ENCODE measurements at places on chromosomes 12 and 14. TPM values are rescaled to one million over a fixed set of nuclear protein-coding genes. Genes with fewer than 3 reads are reported as not detected.

Gene ARMH4
- 6.2 TPM for total RNA-seq

Gene PTPRB
- total RNA-seq = 34.6 TPM

Gene RAD9B
- 0.67 TPM for total RNA-seq

DNA sequence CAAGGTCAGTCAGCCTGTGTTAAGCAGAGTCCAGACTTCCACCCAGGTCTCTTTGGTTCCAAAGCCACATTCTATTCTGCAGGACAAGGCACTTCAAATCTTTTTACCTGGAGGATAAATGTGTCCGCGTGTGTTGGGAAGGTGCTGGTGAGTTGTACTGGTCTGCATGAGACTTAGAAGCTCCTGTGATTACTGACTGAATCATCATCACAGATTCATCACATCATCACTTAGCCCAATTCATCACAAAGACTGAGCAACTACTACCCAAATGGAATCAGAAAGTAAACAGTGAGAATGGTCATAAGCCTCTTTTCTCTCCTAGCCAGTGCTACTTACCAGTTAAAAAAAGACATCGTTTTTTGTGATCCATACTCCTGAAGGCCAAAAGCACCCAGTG lies 5.3 kb downstream of the SLC15A5 start:
- no peak for DNase-seq

- no peak for DNase-seq
Observed at GRCh38 chr12:56153678-56154065, 1.3 kb downstream of the MYL6B start.

- DNase-seq = no peak
Observed at GRCh38 chr14:38187528-38187927, 20.2 kb upstream of the SSTR1 start.

GRCh38 chr12:34402228-34402898 lies 380.1 kb downstream of the ALG10 start:
- peak; percentile 30 for DNase-seq

DNA sequence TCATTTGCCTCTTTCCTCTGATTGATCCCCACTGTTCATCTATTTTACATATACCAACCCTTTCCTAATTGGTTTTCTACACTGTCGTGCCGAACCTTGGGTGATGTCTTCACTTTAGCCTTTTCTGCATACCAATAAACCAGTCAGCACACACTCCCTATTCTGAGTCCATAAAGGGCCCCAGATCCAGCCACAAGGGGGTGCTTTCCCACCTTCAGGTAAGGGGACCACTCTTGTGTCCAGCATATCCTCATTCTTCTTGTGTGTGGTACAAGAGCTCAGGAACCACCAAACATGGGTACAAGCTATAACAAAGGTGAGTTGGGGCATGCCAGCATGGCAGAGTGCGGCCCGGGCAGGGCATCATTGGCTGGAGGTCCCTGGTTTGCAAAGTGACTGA lies 859.8 kb downstream of the FSCB start:
- no peak for DNase-seq

GRCh38 chr12:127654383-127654985 lies 612.5 kb upstream of the TMEM132C start:
- DNase-seq = no peak

DNA sequence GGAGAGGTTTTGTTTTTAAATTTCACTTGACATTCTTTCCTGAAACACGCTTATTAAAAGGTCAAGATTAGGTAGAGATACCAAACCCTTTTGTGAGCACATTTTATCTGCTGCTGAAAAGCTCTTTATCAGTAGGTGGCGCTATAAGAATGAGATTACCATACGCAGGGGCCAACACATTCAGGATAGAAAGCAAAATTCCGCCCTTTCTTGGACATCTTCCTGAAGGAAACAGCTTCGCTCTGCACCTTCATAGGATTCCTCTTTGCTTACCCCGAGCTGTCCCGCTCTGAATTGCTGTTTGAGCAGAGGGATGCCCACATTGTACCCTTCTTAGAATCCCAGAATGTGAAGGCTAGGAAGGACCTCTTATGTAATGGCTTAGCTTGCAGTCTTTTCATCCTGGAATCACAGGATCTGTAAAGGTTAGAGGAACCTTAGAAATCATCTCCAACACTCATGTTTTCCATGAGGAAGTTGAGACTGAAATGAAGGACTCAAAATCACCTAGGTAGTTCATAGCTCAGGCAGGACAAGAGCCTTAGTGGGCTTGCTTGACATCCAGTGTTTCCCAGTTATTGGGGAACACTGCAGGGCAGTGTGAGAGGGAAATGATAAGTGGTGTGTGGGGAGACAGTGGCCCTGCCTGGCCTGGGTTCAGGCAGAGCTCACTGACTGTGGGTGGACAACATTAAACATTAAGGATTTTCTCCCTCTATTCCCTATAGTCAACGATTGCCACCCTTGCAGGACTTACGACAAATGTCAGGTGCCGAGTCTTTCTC lies 38.7 kb upstream of the CRY1 start:
- no peak for DNase-seq

GRCh38 chr14:20603813-20604690 lies 12.9 kb upstream of the RNASE12 start:
- DNase-seq = no peak

GRCh38 chr14:104157016-104157928 lies 18.9 kb downstream of the KIF26A start:
- no peak for DNase-seq

DNA sequence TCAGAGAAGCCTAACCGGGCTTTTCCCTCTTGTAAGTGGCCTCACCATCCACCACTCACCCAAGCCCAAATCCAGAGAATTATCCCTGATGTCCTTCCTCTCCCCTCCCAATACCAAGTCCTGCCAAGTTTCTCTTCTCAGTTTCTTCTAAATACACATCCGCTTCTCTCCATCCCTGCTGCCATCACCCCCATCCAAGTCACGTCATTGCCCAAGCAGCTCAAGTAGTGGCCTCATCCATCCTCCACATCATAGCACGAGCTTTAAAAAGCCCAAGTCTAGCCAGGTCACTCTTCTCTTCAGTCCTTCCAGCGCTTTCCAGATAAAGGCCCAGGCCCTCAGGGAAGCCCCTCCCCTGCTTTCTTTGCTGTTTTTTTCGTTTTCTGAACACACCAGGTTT lies 25.4 kb downstream of the IL31 start:
- DNase-seq = no peak

DNA sequence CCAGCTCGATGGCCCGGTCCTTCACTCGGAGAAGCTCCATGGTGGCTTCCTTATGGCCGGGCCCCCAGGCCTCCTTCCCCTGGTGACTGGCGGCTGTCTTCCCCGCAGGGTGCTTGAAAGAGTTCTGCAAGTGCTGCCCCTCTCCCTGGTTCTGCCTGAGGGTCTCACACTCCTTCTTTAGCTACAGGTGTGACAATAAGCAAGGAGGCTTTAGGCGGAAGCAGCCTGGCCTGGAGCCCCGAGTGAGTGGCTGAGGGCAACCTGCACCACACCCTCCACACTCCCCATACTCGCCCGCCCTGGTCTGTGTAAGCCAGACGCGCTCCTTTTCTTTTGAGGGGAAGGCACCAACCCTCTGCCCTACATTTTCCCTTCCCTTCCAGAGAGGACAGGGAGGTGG lies 62.5 kb upstream of the GPR68 start:
- no peak for DNase-seq

DNA sequence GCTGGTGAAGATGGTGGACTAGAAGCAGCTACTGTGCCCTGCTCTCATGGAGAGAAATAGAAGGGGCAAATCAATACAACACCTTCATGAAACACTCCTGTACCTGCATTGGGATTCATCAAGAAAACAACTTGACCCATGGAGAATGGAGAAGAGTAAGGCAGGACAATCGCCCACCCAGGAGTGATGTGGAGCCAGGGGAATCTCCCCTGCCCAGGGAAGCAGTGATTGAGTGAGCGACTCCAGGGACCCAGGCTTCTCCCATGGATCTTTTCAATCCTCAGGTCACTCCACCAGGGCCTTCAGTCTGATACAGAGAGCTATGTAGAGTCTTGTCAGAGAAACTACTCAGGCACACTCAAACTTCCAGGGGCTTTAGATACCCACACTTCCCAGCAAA lies 161.9 kb upstream of the DYRK2 start:
- DNase-seq = no peak

Data from Right ventricle myocardium superior (tissue), 1 donor.